Colonic mucosa (tissue), 4 donors: ENCODE measurements at places on chromosomes 7 and 10. TPM values are rescaled to one million over a fixed set of nuclear protein-coding genes. Genes with fewer than 3 reads are reported as not detected.

- peak; percentile 30 for DNase-seq
These were observed 1.3 kb upstream of the BMPER start for GRCh38 chr7:33903791-33904680.

GRCh38 chr10:121608469-121609190, 10.4 kb upstream of the FGFR2 start:
- peak; percentile 77 for DNase-seq

Gene SFMBT2
- total RNA-seq: 2.3 TPM

DNA sequence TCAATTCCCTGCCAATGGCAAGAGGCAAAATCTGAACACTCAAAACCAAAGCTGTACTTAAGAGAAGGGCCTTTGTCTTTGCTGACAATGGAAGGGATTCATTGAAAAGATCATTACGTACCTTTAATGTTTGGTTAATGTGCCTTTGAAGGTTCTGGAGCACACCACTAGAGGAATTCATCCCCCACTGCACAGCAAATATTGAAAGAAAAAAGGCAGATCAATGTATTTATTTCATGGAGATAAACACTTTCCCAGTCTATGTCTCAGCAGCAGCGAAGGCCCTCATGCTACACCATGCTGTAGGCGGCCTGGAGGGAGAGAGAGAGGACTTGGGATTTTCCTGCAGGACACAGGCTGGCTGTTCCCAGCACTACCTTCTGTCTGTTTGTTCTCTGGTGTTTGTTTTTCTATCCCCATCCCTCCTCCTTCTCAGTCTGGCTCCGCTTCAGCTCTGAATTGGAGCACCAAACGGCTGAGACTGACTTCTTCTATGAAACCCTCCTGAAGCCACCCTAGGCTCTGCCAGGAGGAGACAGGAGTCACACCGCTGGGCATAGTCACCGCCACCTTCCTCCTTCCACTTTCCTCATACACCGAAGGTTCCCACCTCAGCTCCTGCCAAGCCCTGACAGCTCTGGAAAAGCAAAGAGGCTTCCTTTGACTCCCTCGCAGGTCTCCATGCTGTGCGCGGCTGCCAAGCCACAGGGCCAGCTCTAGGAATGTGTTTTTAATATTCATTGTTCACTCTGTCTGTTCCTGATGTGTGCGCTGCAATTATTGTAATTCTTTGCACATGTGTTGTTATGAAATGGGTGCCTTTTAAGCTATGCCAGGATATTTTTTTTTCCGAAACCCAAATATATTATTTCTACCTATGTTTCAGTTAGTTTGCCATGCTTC, 301.5 kb downstream of the FZD1 start:
- DNase-seq: no peak

DNA sequence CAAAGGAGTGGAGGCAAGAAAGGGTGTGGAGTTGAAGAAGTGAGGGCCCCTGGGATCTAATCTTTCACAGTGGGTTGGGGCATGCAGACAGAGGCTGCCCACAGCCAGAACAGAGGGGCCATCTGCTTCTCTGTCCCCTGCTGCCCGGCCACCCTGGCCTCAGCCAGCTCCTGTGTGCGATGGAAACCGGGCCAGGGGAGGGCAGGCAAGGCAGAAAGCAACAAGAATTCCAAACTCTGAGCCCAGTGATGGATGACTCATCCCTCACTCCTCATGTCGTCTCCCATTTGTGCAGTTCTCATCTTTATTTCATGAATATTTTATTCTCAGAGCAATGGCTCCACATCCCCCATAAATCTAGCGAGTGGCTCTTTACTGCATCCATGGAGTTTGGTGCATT, 757.1 kb downstream of the GRID1 start:
- no peak for DNase-seq

GRCh38 chr10:131084791-131085090, 226.8 kb downstream of the TCERG1L start:
- no peak for DNase-seq

Gene INMT
- total RNA-seq: 6.0 TPM

DNA sequence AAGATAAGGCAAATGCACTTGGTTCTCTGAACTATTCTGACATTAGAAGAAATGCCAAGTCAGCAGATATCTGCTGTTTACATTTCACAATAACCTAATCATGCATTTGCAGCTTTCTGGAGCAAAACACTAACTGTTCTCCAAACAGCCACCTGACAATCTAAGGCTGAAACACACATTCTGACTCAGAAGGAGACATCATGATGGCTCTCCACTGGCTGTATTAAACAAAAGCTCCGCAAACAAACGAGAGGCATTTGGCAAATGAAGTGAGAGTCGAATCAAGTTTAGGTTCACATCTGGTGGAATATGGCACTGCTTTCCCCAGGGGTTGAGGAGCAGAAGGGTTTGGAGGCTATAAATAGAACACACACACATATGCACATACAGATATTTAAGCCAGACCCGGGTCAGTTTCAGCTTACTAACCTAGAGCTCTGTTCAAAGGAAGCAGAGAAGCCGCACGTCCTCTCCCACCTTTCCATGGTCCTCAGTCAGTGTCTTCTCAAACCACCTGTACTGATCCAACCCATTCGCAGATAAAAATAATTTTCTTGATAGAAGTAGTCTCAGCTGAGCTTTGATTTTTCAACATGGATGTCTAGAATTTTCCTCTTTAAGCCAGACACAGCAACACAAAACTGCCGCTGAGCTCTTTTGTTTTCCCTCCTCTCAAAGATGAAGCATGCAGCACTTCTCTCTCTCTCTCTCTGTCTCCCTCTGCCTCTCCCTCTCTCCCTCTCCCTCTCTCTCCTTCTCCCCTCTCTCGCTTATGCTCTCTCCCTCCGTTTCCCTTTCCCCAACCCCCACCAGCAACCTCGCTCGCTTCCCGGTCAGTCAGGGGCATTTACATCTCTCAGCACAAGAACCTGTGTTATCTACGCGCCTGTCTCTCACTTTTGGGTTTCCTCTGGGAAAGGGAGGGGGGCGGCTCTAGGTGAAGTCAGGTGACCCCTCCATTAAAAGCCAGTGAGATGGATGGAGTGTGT, 682.8 kb downstream of the MAGI2 start:
- DNase-seq: no peak

Gene GIMAP7
- total RNA-seq: 4.8 TPM

Gene PALD1
- 1.3 TPM for total RNA-seq

Gene CFAP46
- total RNA-seq: 0.13 TPM

Gene CYP2C8
- 1.2 TPM for total RNA-seq

- DNase-seq: no peak
These were observed 32.5 kb upstream of the FEZF1 start for GRCh38 chr7:122337011-122337410.

Gene DOCK1
- 46.4 TPM for total RNA-seq

Gene OPN1SW
- total RNA-seq: not detected

Gene KMT2E
- 78.6 TPM for total RNA-seq

DNA sequence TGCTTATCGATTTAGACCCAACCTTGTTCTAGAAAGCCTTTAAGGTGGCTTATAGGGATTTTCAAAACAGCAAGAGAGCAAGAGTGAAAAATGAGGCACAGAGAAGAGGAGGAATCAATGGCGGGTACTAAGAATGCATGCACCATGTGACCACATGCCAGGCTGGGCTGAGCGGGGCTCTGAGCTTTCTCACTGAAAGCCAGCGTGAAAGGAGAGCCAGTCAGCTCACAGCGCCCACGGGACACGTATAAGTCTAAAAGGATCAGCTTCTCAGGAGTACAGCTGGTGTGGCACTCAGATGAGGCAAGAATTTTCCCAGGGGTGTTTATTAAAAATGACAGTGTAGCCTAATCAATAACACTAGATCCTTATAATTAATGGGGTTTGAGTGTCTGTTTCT, 114.3 kb downstream of the SLIT1 start:
- no peak for DNase-seq

GRCh38 chr10:132914732-132915131, 27.6 kb downstream of the CFAP46 start:
- no peak for DNase-seq

Gene ADAM8
- total RNA-seq: 3.7 TPM

Gene HSPA12A
- total RNA-seq: 7.0 TPM

- DNase-seq: no peak
These were observed 543.8 kb upstream of the NRP1 start for GRCh38 chr10:33878238-33878786.

GRCh38 chr10:24269476-24269875, 60.5 kb downstream of the KIAA1217 start:
- DNase-seq: no peak

DNA sequence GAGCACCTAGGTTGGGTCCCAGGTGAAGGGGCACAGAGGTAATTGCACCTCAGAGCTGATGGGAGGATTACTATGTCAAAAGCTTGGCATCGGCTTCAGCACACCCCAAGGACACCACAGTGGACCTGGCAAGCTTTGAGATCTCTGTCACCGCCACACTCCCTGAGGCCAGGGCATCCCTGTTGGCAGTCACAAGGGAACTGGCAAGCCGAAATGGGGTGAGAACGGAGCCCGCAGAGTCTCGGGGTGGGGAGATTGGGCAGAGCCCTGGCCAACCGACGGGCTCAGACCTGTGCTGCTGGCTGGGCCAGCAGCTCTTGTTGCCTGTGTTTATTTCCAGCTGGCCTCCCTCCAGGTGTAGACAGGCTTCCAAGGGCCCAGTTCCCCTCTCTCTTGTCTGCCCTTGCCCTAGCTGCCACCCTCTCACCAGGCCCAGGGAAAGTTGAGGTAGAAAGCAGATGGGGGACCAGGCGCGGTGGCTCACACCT, 2.5 kb downstream of the HSPB1 start:
- peak; percentile 55 for DNase-seq

Gene SSC4D
- total RNA-seq: 0.42 TPM

GRCh38 chr10:51121861-51122260, 47.6 kb downstream of the PRKG1 start:
- DNase-seq: no peak

- DNase-seq: peak; percentile 19
These were observed 266.8 kb downstream of the SORCS1 start for GRCh38 chr10:106897719-106898118.

DNA sequence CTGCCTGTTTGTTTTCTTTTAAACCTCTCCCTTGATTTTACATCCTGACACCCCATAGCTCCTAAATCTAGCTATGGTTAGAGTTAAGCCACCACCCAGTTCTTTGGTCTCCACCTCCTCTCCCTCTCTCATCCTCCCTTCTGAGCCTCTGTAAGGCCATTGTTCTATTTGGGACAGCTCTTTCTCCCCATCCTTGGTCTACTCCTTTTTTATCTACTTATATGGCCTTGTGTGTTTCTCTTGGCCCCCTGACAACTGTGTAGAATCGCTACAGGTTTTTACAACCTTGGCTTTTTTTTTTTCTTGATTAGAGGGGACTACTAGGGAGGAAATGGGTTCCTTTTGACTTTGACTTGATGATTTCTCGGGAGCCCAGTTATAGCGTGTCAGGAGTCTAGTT, 3.4 kb upstream of the ITIH5 start:
- DNase-seq: no peak

DNA sequence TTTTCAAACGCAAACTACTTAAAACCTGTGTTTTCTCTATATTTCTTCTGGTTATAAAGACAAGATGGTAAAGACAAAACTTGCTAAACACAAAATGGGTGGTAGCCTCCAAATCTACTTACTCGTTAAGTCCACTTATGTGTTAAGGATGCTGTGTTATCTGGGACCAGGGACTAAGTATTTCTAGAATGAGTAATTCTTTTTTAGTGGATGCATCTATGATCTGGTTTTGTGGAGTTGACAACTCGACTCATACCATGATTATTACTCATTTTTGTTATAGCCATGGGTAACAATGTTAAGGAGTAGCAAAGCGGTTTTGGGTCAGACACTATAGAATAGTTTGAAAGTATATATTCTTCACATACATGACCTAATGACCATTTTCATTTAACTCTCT, 239.5 kb upstream of the FOXP2 start:
- no peak for DNase-seq

DNA sequence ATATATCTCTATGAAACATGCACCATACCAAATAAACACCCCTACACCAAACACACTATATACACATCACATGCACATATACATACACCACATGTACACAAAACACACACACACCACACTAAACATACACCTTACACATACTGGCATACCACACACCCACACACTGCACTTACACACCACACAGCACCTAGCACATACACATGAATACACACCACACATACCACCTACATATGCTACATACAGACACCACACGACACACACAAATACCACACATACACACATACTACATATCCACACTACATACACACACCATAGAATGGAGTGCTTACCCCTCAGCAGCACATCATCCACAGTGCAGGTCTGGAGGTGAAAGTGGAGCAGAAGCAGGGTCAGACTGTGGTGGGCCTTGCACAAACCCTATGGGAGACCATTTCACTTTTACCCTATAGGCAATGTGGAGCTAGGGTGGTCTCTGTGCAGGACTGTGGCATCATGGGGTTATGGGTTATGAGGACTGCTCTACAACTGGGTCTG, 64.6 kb downstream of the WDFY4 start:
- no peak for DNase-seq

DNA sequence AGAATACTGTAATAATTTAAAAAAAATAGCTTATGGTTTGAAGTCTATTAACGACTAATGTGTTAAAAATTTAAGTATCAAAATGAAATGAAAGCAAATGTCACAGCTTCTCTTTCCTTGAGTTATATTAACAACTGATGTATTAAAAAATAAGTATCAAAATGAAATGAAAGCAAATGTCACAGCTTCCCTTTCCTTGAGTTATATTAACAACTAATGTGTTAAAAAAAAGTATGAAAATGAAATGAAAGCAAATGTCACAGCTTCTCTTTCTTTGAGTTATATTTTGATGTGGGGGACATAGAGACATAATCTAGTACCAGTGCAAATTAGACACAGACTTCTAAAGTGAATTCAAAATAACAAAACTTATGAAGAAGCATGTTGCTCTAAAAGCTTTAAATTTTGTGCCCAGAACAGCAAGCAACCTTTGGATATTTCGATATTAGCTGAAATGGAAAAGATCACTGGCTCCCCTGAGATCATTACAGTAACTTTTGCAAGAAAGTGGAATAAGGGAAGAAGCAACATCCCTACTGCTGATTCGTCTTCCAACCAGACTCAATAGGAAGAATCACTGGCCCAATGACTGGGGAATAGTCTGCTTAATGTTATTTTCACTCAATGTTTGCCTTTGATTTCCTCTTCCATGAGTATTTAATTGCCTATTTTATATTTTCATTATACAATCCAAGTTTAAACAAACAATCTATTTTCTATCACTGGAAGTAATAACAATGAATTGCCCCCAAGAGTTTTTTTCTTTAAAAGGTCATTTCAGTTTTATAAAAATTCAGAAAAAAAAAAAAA, 8.0 kb downstream of the SKAP2 start:
- DNase-seq: no peak

- peak; percentile 57 for DNase-seq
These were observed 219.0 kb downstream of the CCDC3 start for GRCh38 chr10:12782537-12782936.

- DNase-seq: no peak
These were observed 7.6 kb downstream of the SAP25 start for GRCh38 chr7:100566018-100566531.

DNA sequence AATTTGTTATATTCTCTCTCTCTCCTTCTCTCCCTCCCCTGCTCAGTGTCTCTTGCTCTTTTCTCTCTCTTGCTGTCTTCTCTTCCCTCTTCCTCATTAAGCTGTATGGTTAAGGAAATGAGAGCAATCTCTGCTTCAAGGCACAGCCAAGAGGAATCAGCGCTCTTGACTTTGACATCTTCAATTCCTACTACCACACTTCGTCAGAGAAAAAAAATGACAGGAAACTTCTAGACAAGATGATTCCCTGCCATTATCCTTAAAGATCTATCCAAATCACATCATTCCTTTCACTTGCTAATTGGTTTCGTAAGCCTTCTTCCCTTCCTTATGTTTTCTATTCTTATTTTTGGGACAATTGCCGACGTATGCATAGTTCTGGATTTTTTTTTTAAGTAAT, 425.0 kb downstream of the KCNMA1 start:
- no peak for DNase-seq

GRCh38 chr10:108962172-108962571, 961.1 kb downstream of the XPNPEP1 start:
- no peak for DNase-seq

Gene LAMB4
- total RNA-seq: 0.27 TPM
